SJCRH30 (cell line): ENCODE measurements at places on chromosomes 5 and 9.

- no peak overlapping the region for H3K4me3 ChIP-seq
- no peaks in the 10 kb centered on the region for H3K36me3 ChIP-seq
- no peak overlapping the region for H3K27ac ChIP-seq
- H3K27me3 ChIP-seq, result no peaks in the 10 kb centered on the region
Measured at GRCh38 chr5:155128786-155129512, 115.4 kb downstream of the KIF4B start.

- H3K36me3 ChIP-seq, result peaks cover 23% of the 10 kb centered on the region
- peaks cover 13% of the 10 kb centered on the region for H3K4me1 ChIP-seq
- peak overlapping the region; percentile 98 for H3K4me3 ChIP-seq
- DNase-seq, result no peak
- peak overlapping the region; percentile 97 for H3K27ac ChIP-seq
Measured at GRCh38 chr9:35690294-35690613, 529 bp upstream of the TPM2 start.

GRCh38 chr9:133144142-133144903 lies 19.4 kb downstream of the GBGT1 start:
- H3K4me3 ChIP-seq, result peak overlapping the region; percentile 51
- peak overlapping the region; percentile 37 for H3K27ac ChIP-seq
- DNase-seq, result peak; percentile 84

- DNase-seq, result no peak
- peaks cover 50% of the 10 kb centered on the region for H3K27me3 ChIP-seq
- H3K4me3 ChIP-seq, result no peak overlapping the region
- H3K27ac ChIP-seq, result no peak overlapping the region
- H3K36me3 ChIP-seq, result no peaks in the 10 kb centered on the region
- H3K4me1 ChIP-seq, result no peaks in the 10 kb centered on the region
Measured at GRCh38 chr9:127013597-127013996, 99.0 kb downstream of the RALGPS1 start.

- no peak for DNase-seq
- H3K36me3 ChIP-seq, result no peaks in the 10 kb centered on the region
- H3K4me3 ChIP-seq, result no peak overlapping the region
- no peak overlapping the region for H3K27ac ChIP-seq
- H3K4me1 ChIP-seq, result no peaks in the 10 kb centered on the region
- H3K27me3 ChIP-seq, result no peaks in the 10 kb centered on the region
Measured at GRCh38 chr5:2112173-2113025, 229.7 kb upstream of the IRX4 start.

DNA sequence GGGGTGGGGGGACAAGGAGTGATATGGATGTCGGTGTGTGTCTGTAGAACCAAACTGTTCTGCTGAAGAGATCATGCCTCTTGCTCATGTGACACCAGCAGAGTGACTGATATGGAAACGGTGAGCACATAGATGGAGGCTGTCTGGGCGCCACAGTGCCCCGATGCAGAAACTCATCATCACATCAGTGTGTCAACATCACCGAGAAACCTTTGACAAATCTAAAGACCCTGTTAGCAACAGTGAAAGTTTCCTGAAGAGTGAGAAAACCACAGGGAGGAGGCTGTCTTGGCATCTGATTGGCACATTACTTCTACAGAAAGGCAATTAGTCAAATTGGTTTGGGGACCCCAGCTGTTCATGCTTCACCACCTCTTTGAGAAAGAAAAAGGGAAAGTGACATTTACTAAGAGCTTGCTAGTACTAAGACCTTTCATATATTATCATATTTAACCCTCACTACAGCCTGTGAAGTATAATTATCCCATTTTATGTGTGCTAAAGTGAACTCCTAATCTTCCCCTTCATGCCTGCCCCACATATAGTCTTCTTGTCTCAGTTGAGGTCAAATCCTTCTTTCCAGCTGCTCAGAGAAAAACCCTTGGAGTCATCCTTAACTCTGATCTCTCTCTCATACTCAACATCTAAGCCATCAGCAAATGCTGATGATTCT lies 25.6 kb downstream of the CSF2 start:
- no peak for DNase-seq
- no peak overlapping the region for H3K27ac ChIP-seq
- H3K36me3 ChIP-seq, result no peaks in the 10 kb centered on the region
- no peak overlapping the region for H3K4me3 ChIP-seq
- no peaks in the 10 kb centered on the region for H3K27me3 ChIP-seq

DNA sequence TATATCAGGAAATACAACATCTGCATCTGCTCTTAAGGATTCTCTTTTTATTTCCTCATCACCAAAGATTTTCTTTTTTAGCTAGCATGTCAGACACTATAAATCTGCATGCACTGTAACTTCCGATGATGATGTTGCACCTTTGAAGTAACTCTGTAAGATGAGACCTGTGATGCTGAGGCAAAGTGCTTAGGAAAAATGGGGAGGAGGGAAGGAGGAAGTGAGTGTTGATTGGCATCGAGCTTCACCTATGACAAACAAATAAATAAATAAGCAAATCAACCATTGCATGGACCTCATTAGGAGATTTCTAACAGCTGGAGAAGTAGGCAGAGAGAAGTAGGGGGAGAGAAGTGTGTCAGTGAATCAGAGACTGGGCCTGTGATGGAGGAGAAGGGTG lies 52.6 kb downstream of the ENC1 start:
- no peak for DNase-seq
- no peaks in the 10 kb centered on the region for H3K27me3 ChIP-seq
- no peaks in the 10 kb centered on the region for H3K36me3 ChIP-seq
- no peak overlapping the region for H3K4me3 ChIP-seq
- no peak overlapping the region for H3K27ac ChIP-seq

DNA sequence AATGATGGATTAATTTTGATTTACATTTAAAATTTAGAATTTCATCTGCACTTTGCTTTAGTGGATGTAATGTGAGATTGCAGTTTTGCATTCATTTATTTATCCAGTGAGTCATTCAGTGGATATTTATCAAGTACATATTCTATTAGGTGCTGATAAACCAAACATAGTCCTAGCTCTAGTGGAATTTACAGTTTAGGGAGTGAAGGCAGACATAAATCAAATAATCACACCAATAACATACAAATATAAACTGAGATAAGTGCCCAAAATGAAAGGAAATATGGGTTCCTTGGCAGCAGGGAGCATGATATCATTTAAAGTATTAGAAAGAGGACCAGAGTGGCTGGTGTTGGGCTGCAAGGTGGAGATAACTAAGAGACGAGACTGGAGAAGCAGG lies 14.7 kb upstream of the NIPBL start:
- H3K27me3 ChIP-seq, result no peaks in the 10 kb centered on the region
- H3K4me1 ChIP-seq, result no peaks in the 10 kb centered on the region
- no peaks in the 10 kb centered on the region for H3K36me3 ChIP-seq
- DNase-seq, result no peak
- H3K27ac ChIP-seq, result no peak overlapping the region

GRCh38 chr5:148378670-148379069 lies 5.1 kb upstream of the FBXO38 start:
- DNase-seq, result no peak
- no peaks in the 10 kb centered on the region for H3K36me3 ChIP-seq
- no peaks in the 10 kb centered on the region for H3K27me3 ChIP-seq
- no peaks in the 10 kb centered on the region for H3K4me1 ChIP-seq
- no peak overlapping the region for H3K27ac ChIP-seq

DNA sequence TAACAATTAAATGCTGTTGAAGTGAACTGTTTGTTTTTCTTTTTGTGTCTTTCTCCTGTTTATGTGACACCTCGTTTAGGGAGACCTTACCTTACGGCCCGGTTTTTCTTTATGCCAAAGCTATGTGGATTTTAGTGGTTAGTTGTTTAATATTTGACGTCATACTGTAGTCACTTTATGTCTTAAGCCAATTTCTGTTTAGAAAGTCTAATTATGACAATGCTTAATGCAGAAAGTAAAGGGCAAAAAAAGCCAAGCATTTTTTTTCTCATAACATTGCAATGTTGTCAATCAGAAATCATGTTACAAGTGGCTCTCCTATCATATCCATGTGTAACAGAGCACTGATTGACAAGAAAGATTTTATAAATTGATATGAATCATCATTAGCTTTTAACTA lies 442.5 kb upstream of the ARRDC3 start:
- no peaks in the 10 kb centered on the region for H3K27me3 ChIP-seq
- H3K4me1 ChIP-seq, result no peaks in the 10 kb centered on the region

DNA sequence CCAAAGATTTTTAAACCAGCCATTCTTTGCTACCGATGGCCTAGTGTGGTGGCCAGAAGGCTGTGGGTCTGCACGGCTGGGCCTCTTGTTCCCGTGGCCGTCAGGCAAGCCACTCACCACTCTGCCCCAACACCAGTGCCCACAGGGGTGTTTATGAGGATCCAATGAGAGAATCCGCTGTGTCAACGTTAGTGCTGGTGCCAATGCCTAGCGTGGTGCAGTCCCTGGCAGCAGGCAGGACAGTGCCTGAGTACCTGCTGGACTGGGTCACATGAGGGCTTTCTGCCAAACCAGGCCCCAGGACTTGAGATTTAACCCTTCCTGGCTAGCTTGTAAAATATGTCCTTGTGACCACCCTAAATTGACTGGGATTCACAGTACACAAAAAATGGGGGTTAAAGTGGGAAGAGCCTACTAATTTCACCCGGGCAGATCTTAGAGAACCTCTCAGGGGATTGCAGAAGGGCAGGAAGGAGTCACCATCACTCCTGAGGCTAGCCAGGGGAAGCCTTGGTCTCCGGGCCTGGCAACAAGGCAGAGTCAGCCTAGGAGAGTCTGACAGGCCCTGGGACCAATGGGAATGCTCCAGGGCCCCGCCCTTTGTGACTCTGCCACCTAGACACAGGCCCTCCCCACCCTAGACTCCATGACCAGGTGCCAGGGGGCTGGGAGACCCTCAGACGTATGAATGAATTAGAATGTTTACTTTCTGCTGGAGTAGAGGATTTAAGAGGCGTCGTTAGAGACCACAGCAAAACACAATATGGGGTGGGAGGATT lies 63.2 kb upstream of the FSTL4 start:
- no peak overlapping the region for H3K27ac ChIP-seq
- H3K4me3 ChIP-seq, result no peak overlapping the region
- H3K4me1 ChIP-seq, result peaks cover under 1% of the 10 kb centered on the region; the same call in 1 of the 2 replicates
- no peak for DNase-seq

GRCh38 chr9:32969270-32969669 lies 32.2 kb downstream of the APTX start:
- H3K4me3 ChIP-seq, result no peak overlapping the region
- H3K27ac ChIP-seq, result no peak overlapping the region
- no peak for DNase-seq
- no peaks in the 10 kb centered on the region for H3K27me3 ChIP-seq
- H3K36me3 ChIP-seq, result peaks cover 4% of the 10 kb centered on the region; the same call in 1 of the 2 replicates
